ENCODE measurements at places on chromosomes 6 and 20.

- DNase-seq, result no peak
Observed at GRCh38 chr20:20229595-20229994, 138.3 kb upstream of the INSM1 start.

DNA sequence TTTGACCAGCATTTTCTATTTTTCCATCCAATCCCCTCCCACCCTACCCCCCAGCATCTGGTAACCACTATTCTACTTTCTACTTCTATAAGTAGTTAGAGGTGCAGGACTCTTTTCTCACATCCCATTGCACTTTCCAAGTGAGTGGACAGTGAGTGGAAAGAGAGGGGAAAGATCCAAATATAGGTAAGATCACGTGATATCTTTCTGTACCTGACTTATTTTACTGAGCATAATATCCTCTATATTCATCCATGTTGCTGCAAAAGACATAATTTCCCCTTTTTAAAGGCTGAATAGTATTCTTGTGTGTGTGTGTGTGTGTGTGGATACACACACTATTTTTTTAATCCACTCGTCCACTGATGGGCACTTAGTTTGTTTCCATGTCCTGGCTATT, 18.1 kb downstream of the RBM24 start:
- no peak for DNase-seq

- DNase-seq, result no peak
Observed at GRCh38 chr6:70507161-70507560, 59.6 kb upstream of the SDHAF4 start.

- DNase-seq, result no peak
Observed at GRCh38 chr20:63497138-63497945, 1.5 kb downstream of the EEF1A2 start.

GRCh38 chr20:33209789-33210188, 7.4 kb upstream of the BPIFA3 start:
- no peak for DNase-seq

DNA sequence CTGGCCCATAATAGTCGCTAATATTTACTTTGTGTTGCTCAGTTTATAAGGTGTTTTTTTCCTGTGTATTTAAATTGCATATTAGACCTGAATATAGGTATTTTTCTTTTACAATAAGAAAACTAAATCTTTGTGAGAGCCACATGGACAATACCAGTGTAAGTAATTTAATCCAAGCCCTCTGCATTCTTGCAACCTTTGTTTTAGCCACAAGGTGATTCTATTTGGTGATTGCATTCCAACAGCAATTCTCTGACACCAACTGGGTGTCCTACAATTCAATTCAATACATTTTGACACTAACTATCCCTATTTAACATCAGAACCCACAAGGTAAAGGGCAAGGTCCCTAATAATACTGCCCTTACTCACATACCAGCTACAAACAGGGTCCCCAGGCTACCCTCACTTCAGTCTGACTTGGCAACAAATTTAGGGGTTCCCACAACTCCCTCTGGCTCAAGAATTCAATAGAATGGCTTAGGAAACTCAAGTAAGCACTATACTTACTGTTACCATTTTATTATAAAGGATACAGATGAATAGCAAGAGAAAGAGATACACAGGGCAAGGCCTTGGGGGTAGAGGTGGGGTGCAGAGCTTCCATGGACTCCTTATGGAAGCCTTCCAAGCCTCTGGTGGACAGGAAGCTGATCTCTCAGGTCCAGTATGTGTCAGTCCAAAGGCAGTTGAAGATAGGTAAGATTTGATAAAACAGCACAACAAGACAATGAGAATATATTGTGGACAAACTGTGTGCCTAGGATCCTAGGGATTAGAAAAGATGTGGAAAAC, 169.3 kb downstream of the CD83 start:
- DNase-seq, result no peak

Measured in AG04449 (cell line).